ENCODE measurements at places on chromosomes 4 and X.

- no peaks in the 10 kb centered on the region for H3K36me3 ChIP-seq
- peaks cover 13% of the 10 kb centered on the region for H3K27me3 ChIP-seq
- H3K27ac ChIP-seq = no peak overlapping the region
- H3K4me1 ChIP-seq = no peaks in the 10 kb centered on the region
Observed at GRCh38 chrX:17585006-17585405, 152.3 kb upstream of the SCML1 start.

DNA sequence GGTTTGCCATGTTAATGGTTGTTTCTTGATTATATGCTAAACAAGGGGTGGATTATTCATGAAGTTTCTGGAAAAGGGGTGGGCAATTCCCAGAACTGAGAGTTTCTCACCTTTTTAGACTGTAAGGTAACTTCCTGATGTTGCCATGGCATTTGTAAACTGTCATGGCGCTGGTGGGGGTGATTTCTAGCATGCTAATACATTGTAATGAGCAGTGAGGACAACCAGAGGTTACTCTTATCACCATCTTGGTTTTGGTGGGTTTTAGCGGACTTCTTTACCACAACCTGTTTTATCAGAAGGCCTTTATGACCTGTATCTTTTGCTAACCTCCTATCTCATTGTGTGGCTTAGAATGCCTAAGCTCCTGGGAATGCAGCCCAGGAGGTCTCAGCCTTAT lies 81.5 kb downstream of the CFAP299 start:
- no peaks in the 10 kb centered on the region for H3K36me3 ChIP-seq
- peaks cover 11% of the 10 kb centered on the region for H3K4me1 ChIP-seq
- no peaks in the 10 kb centered on the region for H3K27me3 ChIP-seq
- no peak overlapping the region for H3K27ac ChIP-seq
- H3K4me3 ChIP-seq = no peak overlapping the region
- DNase-seq = no peak

DNA sequence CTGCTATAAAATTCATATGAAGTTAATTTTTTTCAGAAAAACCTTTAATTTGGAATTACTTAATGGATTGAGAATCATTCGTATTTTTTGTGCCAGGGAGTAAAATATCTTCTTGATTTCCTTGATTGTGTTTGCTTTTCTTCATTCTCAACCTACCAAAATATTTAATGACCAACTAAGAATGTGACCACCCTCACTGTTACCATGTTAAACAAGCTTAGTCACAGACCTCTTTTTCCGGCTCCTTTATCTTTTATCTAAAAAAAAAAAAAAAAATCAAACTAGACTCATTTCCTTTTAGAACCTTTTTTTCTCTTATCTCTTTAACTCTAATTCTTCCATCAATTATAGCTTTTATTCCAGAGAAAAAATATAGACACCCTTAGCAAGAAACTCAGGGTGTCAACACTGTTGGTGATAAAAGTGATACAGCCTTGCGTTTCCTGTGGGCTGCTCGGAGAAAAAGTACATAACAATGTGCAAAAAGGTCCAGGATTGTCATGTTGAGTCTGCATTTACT lies 20.6 kb upstream of the HPGDS start:
- H3K27ac ChIP-seq = no peak overlapping the region
- H3K4me3 ChIP-seq = no peak overlapping the region
- H3K27me3 ChIP-seq = peaks cover 29% of the 10 kb centered on the region
- DNase-seq = no peak
- no peaks in the 10 kb centered on the region for H3K4me1 ChIP-seq
- H3K36me3 ChIP-seq = no peaks in the 10 kb centered on the region

DNA sequence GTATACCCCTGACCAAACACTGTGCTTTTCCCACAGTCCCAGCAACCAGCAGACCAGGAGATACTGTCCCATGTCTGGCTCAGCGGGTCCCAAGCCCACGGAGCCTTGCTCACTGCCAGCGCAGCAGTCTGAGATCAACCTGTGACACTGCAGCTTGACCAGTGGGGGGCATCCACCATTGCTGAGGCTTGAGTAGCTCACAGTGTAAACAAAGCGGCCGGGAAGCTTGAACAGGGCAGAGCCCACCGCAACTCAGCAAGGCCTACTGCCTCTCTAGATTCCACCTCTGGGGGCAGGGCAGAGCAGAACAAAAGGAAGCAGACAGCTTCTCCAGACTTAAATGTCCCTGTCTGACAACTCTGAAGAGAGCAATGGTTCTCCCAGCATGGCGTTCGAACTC lies 58.1 kb downstream of the SLC10A6 start:
- no peak overlapping the region for H3K27ac ChIP-seq
- H3K36me3 ChIP-seq = no peaks in the 10 kb centered on the region
- H3K4me1 ChIP-seq = no peaks in the 10 kb centered on the region
- DNase-seq = no peak

- no peak overlapping the region for H3K4me3 ChIP-seq
- no peak for DNase-seq
- no peaks in the 10 kb centered on the region for H3K4me1 ChIP-seq
Observed at GRCh38 chr4:147103403-147103946, 157.8 kb upstream of the TTC29 start.

GRCh38 chr4:182827954-182828353 lies 89.2 kb downstream of the DCTD start:
- no peak overlapping the region for H3K27ac ChIP-seq
- no peak for DNase-seq
- peaks cover 6% of the 10 kb centered on the region for H3K4me1 ChIP-seq
- no peak overlapping the region for H3K4me3 ChIP-seq

DNA sequence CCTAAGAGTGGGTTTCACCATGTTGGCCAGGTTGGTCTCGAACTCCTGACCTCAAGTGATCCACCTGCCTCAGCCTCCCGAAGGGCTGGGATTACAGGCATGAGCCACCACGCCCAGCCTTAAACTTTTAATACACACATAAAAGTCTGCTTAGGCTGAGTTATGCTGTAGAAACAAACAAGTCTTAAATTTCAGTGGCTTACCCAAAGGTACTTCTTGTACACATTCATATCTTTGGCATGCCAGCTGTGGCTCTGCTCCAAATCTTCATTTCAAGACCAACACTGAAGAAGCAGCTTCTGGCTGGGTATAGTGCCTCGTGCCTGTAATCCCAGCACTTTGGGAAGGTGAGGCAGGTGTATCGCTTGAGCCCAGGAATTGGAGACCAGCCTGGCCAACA lies 80.3 kb downstream of the PPEF2 start:
- H3K4me1 ChIP-seq = no peaks in the 10 kb centered on the region
- H3K27me3 ChIP-seq = no peaks in the 10 kb centered on the region
- no peak for DNase-seq
- H3K27ac ChIP-seq = no peak overlapping the region

DNA sequence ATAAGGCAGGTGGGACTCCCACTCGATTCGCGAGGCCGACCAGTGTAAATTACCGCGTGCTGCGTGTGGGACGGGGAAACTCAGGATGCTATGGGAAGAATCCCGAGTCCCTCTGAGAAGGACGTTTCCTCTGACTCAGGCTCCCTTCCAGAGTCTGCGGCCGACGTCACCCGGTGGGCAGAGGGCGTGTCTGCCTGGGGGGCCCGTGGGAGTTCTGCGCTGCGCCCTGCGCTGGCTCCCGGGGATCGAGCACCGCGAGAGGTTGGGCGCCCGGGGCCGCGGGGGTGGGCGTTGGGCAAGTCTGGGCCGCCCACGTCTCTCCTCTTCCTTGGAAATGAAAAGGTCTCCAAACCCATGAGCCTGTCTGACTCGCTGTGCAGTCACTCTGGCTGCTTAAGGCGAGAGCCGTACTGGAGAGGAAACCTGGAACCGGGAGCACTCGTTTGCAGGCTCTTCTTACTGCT lies 568 bp downstream of the NIPAL1 start:
- H3K27me3 ChIP-seq = peaks cover 25% of the 10 kb centered on the region
- no peak overlapping the region for H3K27ac ChIP-seq

DNA sequence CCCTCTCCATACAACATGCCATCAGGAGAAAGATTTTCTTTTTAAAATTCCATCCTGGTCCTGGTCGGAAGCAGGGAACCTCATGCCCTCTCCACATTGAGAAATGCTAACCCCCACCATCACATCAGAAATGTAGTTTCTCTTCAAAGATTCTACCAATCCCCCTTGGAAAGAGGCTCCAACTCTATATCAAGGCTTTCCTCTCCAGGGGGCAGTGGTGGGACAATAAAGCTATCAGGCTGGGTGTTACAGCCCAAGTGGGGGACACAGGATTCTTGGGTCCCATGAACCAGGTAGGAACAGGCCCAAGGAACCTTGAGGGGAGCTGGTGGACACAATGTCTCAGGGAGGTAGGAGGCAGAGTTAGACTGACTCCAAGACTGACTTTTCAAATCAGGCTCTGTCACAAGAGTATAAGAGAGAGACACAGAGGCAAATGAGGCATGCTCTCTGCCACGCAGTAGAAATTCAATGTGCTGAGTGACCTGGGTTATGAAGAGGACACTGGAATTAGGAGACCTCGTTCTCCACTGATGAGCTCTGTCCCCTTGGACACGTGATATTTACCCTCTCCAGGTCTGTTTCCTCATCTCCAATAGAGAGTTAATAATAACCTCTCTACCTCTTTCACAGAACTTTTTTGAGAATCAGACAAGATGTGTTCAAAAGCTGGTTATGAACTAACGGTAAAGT lies 4.5 kb downstream of the GJB1 start:
- H3K36me3 ChIP-seq = peaks cover 1% of the 10 kb centered on the region
- no peaks in the 10 kb centered on the region for H3K4me1 ChIP-seq
- DNase-seq = no peak
- no peak overlapping the region for H3K4me3 ChIP-seq
- peaks cover 14% of the 10 kb centered on the region for H3K27me3 ChIP-seq

DNA sequence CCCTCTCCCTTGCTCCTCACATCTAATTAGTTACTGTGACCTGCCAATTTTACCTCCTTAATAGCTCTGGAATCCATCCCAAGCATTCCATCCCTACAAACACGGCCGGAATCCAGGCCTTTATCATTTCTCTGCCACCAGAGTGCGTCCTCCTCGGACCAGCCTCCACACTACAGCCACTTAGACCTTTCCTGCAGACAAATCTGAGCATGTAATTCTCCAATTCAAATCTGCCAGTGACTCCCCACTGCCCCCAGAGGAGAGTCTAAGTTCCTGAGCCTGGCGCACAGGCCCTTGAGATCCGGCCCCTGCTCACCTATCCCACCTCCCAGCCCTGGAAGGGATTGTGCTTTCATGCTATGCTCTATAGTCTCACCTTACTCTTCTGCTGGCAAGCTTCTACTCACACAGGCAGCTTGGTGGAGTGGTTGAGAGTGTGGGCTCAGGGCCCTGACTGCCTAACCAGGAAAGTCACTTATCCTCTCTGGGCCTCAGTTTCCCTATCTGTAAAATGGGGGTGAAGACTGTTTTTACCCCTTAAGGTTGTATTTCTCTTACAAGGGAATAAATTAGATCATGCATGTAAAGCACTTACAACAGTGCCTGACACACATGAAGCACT lies 31.2 kb downstream of the PJA1 start:
- no peaks in the 10 kb centered on the region for H3K36me3 ChIP-seq
- no peak for DNase-seq
- no peaks in the 10 kb centered on the region for H3K27me3 ChIP-seq
